ENCODE measurements at places on chromosomes 1 and 21.

DNA sequence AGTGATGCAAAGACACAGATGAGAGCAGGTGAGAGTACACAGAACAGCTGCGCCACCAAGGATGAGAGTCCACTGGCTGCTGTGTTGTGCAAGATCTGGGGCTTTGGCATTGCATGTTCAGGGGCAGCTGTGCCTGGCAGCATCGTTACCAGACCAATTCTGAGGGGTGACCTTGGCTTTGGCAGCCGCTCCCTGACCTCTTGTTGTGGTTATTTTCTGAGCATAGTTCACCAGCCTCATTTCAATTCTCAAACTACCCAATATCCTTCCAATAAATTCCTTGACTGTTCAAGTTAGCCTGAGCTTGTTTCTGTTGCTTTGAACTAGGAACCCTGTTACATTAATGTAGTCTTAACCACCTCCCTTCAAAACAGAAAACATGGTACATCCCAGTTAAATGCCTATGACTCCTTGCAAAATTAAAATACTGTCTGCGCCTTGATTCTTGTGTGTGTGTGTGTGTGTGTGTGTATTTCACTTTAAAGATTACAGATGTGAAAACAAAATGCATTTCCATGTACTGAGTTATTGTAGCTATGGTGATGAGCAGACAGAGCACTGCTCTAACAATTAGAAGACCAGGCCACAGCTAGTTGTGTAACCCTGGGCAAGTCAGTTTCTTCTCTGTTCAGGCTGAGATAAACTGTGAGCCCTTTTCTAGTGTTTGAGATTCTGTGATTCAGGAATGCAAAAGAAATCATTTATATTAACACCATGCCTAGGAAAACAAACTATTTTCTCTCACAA lies 106.3 kb upstream of the GUCA2B start:
- DNase-seq, result no peak

DNA sequence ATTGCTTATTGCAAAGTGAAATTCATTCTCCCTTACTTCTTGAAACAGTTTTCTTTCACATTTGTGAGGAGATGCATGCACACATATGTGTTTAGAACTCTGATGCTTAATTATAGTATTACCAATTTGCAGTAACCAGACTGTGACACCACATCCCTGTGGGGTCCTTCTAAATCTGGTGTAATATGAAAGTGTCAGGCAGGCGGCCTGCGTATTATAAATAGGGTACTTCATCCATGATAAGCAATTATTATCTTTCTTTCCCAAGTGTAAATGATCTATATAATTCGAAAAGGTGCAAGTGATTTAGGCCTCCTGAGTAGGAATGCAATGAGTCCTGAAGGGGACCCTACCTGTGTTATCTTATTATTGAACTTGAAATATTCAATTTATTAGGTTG lies 876 bp downstream of the EFCAB7 start:
- no peak for DNase-seq

DNA sequence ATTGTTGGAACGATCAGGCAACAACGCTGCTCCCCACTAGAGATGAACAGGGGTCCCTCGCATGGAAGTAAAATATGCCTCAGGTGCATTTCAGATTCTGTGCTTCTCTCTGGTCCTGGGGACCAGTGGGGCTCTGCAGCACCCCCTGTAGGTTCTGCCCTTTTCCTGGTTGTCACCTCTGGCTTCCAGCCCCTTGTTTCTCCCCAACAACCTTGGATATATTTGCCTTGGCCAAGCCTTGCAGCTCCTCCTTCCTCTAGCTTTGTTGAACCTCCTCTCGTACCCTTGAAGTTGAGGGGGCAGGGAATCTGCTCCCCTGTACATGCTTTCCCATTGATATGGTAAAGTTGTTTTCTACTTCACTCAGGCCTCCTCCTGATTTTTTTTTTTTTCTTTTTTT lies 5.4 kb upstream of the RGSL1 start:
- no peak for DNase-seq

DNA sequence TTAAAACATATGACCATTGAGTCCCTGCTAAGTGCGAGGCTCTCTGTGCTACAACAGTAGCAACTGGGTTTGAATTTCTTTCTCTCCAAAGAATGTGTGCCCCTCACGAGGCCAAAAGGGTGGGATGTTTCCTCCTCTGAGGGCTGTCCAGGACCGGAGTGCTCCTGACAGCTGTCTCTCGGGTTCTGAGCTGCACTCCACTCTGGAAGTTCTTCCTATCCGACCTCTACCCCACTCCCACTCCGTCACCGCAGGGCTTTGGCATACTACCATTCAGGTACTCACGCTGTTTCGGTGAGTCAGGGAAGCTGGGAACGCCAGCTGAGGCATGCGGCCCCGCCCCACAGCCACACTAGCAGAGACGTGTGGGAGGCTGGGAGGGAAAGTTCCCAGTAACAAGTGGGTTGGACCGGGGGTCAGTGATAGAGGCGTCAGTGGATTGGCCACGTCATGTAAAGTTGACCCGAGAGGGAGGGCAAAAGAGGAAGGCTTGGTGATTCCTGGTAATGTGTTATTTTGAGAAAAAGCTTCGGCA lies 705 bp upstream of the SLC50A1 start:
- peak; percentile 44 for DNase-seq

DNA sequence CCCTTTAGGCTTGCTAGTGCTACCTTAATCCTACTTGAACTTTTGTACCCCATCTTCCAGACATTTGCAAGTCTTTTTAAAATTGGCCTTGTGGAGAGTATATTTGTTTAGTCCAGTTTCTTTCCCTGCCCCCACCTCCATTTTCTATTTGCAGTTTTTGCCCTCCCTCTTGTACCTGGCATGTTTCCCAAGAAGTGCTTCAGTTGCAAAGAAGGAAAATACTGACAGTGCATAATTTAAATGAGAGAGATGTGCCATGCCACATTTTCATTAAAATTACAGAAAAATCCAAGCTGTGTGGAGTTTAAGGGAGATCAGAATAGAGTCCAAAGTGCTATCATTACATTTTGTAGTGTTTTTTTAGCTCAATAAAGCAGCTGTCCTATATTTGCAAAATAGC lies 150.0 kb upstream of the ADGRL2 start:
- DNase-seq, result no peak

- no peak for DNase-seq
Observed at GRCh38 chr21:34054259-34054658, 19.1 kb upstream of the MRPS6 start.

- no peak for DNase-seq
Observed at GRCh38 chr1:240503036-240503435, 108.9 kb downstream of the GREM2 start.

- DNase-seq, result no peak
Observed at GRCh38 chr21:44425307-44425894, 29.9 kb upstream of the LRRC3 start.
